Frontal cortex (tissue), 4 donors: ENCODE measurements at places on chromosomes 3 and 15.
A peak's percentile ranks its signal among the peaks of the same experiment; 100 is the strongest.

DNA sequence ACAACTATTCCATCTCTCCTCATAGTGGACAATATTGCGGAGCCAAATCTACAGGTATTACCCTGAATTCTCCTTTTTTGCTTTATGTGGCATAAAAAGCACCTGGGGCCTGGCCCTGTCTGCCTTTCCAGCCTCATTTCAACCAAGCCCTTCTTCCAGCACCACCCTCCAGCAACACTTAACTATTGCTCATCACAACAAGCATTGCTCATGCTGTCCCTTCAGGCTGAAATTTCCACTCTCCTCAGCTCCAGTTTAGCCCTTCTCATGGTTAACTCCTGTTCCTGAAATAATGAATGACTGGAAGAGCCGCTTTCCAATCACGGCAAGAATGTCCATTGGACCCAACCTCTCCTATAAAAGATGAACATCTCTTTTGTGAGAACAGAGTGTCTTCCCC is 107.4 kb downstream of the P2RY1 start:
- no peak for DNase-seq

- no peak for DNase-seq
These were observed 78.8 kb downstream of the EOMES start for GRCh38 chr3:27643355-27643754.

DNA sequence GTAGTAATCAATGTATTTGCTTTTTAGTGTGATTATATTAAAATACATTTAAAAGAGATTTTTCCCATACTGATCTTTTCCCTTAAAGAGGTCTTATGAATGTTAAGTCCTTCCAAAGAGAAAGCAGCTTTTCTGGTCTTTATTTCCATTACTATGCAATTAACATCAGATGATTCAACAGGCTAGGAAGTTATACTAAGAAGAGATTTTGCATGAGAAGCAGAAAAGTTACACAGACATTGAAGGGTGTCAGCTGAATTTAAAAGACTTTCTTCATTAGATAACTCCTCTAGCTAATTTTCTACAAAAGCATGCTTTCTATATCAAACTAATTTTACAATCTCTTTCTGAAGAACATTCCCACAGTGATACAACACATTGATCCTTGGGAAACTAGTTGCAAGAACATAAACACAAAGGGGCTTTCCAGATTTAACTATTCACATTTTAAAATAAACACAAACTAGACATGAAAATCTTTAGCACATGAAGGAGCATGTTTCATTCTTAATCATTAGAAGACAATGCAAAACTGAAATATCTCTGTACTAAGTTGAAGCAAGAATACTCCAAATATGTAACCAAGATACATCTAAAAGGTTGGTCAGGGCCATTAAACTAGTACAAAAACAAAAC is 965.8 kb downstream of the ROBO1 start:
- DNase-seq: no peak

DNA sequence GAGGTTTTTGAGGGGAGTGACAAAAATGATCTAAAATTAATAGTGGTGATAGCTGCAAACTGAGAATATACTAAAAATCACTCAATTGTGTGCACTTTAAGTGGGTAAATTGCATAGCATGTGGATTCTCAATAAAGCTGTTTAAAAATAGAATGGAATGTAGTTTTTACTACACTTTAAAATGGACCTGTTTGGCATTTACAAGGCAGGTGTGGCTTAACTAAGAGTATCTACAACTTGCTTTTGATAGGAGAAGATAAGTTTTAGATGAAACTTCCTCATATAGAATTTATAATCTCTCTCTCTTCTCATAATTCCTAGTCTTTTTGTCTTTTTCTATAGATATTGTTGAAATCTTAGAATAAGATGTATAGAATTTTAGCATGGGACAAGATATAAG is 40.3 kb downstream of the THRB start:
- no peak for DNase-seq

GRCh38 chr15:77096138-77096537 is 25.2 kb upstream of the TSPAN3 start:
- DNase-seq: no peak

DNA sequence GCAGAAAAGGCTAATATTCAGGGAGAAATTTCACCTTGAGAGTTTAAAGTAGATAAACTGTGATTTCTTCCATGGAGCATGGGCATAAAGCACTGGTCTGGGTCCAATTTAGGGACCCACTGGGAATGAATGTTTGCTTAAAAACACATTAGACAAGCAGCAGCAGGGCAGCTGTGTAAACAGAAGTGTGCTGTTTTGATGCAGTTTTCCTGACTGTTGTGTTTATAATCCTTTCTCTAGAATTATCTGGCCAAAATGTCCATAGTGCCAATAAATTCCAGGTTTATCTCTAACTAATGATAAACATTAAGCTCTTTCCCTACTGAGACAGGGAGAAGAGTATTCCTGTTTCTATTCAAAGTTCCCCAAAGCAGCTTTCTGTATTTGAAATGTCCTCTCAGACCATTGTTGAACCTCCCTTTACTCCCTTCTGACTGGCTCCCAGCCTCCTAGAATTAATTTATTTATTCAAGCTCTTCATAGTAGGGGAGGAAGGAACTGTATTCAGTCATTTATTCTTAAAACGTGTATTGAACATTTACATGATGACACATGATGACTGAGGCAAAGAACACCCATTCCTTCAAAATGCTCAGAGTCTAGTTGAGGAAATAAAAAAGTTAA is 7.0 kb upstream of the TM4SF18 start:
- DNase-seq: no peak

DNA sequence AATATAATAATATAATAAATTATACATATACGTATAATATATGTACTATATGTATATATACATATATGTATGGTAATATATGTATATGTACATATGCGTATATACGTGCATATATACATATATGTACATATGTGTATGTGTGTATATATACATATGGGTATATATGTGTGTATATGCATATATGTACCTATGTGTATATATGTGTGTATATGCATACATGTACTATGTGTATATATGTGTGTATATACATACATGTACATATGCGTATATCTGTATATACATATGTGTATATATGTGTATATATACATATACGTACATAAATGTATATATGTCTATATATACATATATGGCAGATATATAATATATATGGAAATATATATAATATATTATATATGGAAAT is 74.8 kb upstream of the ST3GAL6 start:
- no peak for DNase-seq

DNA sequence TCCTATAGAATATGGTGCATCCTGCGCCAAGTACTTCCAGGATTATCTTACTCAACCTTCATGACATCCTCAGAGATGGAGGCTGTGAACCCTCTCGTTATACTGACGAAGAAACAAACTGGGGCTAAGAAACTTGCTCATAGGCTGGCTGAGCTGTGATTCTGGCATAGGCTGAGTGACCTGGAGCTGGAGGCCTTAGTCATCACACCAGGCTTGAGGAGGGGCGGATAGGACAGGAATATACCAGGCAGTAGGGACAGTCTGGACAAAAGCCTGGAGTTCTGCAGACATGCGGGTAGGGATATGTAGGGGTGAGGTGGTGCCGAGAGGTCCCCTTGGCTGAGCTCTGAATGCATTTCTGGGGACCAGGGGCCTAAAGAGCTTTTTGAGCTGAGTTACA is 18.1 kb downstream of the HEMK1 start:
- DNase-seq: no peak

DNA sequence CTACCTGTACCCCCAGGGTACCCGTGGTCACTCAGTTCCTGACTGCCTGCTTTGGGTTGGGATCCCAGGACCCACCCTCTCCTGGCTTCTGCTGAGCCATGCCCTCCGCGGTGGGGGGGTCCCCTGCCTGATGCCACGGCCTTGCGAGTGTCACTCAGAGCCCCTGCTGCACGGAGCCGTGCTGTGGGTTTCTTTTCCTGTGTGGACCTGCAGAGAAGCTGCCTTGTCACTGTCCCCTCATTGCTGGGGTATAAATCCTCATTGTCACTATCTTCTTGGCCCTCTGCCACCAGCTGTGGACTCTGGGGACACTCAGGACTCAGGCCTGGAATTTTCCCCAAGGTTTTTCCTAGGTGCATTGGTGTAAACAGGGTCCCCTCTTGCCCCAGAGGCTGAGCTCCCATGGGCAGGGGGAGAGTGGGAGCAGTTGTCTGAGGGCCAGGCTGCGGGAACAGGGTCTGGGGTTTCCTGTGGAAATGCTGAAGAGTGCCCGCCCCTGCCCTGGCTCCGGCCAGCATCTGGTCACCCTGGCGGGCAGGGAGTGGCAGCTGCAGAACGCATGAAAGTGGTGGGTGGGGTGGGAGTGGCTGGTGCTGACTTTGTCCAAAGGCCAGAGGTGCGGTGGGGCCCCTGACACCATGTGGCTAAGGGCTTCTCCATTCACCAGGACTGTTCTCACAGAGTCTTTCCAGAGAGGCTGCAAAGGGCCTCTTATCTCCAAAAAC is 191.7 kb downstream of the GOLGA6L6 start:
- DNase-seq: peak; percentile 33

DNA sequence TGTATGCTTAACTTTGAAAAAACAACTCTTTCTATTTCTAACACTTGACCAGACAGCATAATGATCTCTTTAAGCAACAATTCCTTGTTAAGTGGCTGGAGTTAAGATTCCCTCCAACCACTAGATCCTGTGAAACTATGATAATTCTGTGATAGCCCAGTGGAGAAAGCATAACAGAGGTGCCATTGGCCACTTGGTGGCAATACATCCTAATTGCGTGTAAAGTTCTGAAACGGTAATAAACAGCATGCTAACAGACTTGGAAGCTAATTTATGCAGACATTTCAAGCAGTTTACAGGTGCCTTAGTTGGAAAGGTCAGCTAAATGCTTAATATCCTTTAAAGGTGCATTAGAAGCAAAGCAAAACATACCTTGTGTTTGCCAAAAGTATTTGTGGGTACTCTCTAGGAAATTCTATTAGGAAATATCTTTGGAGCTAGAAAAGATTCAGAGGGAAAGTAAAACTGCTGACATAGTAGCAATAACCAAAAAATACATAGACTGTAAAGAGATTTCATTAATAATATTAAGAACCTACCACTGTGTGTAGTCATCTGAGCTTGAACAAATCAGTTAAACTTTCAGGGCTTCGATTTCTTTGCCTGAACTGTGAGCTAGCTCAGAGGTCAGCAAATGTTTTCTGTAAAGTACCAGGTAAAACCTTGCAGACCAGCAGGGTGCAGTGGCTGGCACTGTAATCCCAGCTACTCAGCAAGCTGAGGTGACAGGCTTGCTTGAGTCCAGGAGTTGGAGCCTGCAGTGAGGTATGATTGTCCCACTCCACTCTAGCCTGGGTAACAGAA is 19.0 kb upstream of the CSTA start:
- DNase-seq: no peak

GRCh38 chr3:46113608-46114007 is 86.3 kb upstream of the XCR1 start:
- no peak for DNase-seq

GRCh38 chr15:48514103-48514816 is 131.2 kb downstream of the FBN1 start:
- no peak for DNase-seq

DNA sequence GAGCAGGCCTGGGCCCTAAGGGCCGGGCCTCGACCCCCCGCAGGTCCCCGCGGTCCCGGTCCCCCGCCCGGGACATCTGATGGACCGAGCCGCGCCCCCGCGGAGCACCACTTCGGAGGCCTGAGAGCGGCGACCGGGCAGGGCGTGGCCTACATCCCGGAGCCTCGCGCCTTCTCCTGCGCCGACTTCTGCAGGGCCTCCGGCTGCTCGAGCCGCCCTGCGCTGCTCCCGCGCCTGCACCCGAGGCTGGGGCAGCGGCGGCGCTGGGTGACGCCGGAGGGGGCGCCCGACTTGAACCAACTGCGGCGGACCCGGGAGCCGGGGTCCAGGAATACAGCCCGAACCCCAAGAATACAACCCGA is 14.9 kb upstream of the GP9 start:
- no peak for DNase-seq

DNA sequence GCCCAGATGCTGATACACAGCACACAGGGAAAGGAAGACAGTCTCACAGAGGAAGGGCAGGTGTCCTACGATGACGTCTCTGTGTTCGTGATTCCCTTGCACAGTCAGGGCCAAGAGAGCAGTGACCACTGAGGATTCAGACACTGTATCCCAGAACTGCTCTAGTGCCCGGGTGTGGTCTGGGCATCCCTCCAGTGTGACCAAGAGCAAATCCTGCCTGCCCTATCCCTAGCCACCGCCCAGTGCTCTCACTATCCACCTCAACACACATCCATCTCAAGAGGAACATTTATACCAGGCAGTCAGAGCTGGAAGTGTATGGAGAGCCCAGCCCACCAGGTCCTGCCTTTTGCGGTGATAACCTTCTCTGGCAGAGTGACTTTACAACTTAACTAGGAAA is 4.1 kb downstream of the PPM1M start:
- no peak for DNase-seq

DNA sequence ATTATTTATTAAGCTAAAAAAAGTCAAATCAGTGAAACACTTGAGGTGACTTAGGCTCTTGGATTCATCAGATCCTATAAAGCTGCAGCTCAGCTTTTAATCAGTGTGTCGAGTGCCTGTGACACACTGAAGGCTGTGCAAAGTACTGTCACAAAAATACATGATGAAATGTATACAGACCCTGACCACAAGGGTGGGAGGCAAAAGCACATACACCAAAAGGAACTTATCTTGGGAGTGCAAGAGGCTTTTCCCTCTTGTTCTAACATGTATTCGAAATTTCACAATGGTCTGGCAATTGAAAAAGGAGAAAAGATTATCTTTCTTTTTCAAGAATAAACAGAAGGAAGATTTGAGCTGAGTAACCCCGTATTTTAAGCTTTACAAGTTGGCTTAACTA is 35.9 kb downstream of the VGLL4 start:
- DNase-seq: no peak

DNA sequence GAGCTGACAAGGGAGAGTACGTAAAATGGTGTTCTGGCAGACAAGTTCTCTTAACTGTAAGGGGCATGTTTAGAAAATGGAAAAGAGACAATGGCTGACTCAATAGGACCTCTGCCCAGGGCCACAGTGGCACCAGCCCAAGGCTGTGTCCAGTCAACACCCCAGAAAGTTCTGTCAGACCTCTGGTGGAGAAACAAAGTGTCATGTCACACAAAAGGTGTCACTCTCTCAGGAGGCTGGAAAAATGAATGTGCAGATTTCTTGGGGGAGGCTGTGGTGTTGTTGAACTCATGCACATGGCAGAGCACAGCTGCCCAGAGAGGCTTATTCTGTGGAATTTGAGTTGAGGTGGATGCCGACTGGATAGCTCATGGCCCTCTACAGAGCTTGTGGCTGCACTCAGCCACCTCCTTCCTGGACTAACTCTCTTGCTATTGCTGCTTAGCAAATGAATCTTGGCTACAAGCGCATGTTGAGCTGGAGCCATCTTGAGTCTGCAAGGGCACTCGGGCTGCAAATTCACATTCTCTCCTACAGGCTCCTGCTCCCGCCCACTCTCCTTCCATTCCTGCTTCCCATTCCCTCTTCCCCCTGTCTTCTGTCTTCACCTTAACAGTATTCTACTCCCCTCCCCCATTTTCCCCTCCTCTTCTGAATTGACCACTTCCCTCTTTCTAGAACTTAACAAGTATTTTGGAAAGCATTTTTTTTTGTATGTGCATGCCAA is 55.8 kb upstream of the SLC7A14 start:
- no peak for DNase-seq

- no peak for DNase-seq
These were observed 278.4 kb downstream of the SUCLG2 start for GRCh38 chr3:67375976-67376375.
